ENCODE measurements at places on chromosomes 1 and 21. TPM values are rescaled to one million over a fixed set of nuclear protein-coding genes. Genes with fewer than 3 reads are reported as not detected.
A peak's percentile ranks its signal among the peaks of the same experiment; 100 is the strongest.

DNA sequence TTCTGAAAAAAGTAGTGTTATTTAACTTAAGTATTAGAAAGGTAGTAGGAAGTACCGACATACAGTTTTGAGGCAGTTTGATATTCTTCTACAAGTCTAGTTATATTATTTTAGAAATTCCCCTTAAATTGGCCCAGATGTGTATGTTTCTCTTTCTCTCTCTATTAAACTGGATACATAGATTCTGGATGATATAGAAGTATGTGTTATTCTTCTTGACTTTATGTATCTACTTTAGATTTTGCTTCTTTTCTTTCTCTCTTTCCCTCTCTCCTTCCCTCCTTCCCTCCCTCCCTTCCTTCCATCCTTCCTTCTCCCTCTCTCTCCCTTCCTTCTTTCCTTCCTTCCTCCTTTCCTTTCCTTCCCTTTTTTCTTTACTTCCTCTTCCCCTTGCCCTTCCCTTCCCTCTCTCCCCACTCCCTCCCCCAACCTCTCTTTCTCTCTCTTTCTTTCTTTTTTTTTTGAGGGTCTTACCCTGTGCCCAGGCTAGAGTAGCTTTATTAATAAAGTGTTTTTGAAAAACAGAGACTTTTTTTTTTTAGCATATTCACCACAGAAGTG is 124.3 kb downstream of the OSBPL9 start:
- no peak for DNase-seq

DNA sequence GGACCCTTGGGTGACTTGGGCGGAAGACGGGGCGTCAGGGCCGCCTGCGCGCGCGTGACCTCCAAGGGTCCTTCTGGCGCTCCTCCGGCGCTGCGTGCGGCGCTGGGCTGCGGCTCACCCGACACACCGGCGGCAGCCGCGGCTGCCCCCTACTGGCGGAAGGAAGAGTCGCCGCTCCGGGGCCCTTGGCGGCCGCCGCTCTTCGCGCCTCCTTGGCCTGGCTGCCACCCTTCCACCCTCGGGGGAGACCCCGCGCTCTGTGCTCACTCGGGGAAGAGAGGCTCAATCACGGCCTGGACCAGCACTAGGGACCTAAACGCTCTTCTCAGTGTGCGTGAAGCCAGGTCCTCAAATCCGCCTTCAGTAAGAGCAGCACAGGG is 89.7 kb downstream of the DMRTA2 start:
- DNase-seq, result peak; percentile 84

The CD46 gene
- total RNA-seq, result 84.3 TPM

The KCNQ4 gene
- 0.71 TPM for total RNA-seq

- DNase-seq, result no peak
Observed at GRCh38 chr1:215710036-215710898, 143.2 kb downstream of the KCTD3 start.

The CYP4B1 gene
- total RNA-seq, result 1.9 TPM

DNA sequence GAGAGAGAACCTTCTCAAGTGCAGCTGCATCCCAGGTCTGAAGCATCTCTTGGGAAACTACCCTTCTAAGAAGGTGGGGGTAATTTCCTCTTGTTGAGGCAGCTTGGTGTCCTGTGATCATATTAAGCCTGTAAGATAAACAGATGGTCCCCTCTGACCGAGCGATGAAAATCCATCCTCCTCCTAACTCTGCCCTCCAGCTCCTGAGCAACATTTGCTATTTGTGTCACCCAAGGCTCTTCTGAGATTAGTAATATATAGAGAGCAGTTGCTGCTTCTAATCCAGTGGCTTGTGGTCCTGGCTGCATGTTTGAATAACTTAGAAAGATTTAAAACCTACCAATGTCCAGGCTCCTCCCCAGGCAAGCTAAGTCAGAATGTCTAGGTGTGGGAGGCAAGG is 123.7 kb downstream of the DISC1 start:
- DNase-seq, result no peak

The SMIM1 gene
- 82.9 TPM for total RNA-seq

- DNase-seq, result no peak
Observed at GRCh38 chr1:78333502-78333901, 157.3 kb upstream of the PTGFR start.

- no peak for DNase-seq
Observed at GRCh38 chr1:185402930-185403329, 85.9 kb upstream of the IVNS1ABP start.

GRCh38 chr21:44540741-44541288 is 820 bp upstream of the KRTAP10-1 start:
- no peak for DNase-seq

- no peak for DNase-seq
Observed at GRCh38 chr1:29647581-29647980, 411.3 kb downstream of the PTPRU start.

The OXCT2 gene
- 6.2 TPM for total RNA-seq

The C1QC gene
- total RNA-seq, result 96.3 TPM

The CLK2 gene
- total RNA-seq, result 26.2 TPM

The PGBD2 gene
- 2.6 TPM for total RNA-seq
